ENCODE measurements at places on chromosomes 12 and 14.

DNA sequence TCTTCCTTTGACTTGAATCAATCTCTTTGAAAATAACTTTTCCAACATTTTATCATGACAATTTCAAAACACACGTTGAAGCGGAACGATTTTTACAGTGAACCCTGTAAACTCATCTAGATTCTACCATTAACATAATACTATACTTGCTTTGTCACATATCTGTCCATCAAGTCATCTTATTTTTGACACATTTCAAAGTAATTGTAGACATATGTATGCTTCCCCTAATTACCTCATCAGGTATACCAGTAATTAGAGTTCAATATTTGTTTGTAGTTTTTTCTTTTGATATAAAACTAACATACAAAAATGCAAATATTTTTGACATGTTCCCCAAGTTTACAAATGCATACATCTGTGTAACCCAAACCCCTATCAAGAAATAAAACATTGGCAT is 140.4 kb downstream of the DACT1 start:
- no peak for DNase-seq

- no peak for DNase-seq
These were observed 122.2 kb upstream of the RTL1 start for GRCh38 chr14:101025696-101026095.

DNA sequence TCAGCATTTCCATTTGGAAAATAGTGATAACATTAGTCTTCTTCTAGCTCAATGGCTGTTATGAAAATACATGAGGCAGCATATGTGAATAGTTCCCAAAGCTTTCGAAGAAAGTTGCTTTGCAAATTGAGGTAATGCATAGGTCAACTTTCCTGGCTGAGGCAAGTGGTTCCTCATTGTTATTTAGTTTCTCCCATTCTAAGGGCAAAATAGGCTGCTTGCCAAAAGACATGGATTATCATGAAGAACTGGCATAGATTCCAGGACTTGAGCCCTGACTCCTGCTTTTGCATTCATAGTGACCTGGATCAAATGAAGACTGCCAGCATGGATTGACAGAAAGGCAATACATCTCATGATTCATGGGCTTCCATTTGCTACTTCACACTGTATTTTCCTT is 35.7 kb downstream of the LRFN5 start:
- no peak for DNase-seq

- peak; percentile 66 for DNase-seq
These were observed 24.1 kb downstream of the ANKRD13A start for GRCh38 chr12:110023059-110023980.

DNA sequence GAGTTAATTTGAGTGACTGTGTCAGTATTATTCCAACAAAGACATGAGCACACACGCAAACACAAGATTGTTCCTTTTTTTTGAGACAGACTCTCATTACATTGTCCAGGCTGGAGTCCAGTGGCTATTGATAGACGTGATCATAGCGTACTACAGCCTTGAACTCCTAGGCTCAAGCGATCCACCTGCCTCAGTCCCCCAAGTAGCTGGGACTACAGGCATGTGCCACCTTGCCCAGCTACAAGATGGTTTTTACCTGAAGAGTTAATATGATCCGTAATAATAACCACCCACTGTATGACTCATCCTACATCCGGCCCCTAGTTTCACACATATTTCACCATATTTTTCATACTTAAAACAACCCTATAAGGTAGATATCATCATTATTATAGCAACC is 26.8 kb downstream of the BCAT1 start:
- DNase-seq: no peak

DNA sequence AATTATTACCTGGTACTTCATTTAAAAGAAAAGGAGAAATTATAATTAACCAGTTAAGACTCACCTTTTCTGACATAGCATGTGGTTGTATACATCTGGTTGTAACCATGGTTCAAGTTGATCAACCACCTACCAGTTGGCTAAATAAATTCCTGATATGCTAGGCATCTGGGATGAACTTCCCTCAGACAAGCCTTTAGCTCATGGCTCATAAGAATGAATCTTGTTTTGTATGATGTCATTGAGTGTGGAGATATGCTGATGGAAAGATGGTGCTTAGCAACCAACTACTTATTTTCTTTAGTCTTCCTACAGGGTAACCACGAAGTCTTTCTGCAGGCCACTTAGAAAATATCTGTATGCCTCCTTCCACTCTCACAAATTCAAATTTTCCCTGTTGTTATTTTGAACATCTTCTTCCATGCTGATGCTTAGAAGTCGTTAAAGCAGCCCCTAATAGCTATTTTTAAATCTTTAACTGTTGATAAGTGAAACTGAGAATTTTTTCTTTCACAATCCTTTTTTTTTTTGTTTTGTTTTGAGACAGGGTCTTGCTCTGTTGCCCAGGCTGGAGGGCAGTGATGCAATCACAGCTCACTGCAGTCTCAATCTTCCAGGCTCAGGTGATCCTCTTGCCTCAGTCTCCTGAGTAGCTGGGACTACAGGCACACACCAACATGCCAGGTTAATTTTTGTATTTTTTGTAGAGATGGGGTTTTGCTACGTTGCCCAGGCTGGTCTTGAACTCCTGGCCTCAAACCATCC is 51.9 kb upstream of the PTHLH start:
- DNase-seq: peak; percentile 70

DNA sequence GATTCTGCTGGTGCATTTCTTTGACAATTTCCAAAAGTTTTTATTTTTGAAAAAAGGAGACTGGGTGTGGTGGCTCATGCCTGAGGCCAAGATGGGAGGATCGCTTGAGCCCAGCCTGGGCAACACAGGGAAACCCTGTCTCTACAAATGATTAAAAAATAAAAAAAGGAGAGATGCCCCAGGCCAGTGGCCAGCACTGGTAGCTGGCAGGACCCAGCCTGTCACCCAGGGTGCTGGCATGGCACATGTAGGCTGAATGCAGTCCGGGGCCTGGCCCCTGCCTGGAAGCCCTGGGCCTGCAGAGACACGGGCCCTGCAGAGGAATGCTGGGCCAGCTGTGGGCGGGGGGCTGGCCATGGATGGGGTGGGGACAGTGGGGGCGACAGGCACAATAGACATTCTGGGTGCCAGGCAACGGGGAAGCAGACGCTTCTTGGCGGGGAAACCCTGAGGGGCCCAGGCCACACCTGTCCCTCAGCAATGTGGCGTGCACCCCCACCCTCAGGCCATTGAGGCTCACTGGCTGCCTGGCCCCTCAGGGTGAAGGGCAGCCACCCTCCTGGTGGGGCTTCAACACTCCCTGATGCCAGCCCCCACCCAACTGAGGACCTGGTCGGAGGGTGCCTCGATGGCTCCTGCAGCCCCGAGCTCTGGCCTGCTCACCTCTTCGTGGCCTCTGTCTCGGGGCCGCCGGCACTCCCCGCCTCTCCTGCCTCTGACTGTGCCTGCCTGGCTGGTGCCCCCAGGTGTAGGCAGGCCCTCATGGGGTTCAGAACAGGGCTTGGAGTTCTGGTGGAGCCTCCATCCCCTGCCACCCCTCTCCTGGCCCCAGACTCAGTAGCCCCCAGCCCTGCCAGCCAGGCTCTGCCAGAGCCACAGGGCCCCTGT is 12.1 kb downstream of the TRMT61A start:
- peak; percentile 95 for DNase-seq

DNA sequence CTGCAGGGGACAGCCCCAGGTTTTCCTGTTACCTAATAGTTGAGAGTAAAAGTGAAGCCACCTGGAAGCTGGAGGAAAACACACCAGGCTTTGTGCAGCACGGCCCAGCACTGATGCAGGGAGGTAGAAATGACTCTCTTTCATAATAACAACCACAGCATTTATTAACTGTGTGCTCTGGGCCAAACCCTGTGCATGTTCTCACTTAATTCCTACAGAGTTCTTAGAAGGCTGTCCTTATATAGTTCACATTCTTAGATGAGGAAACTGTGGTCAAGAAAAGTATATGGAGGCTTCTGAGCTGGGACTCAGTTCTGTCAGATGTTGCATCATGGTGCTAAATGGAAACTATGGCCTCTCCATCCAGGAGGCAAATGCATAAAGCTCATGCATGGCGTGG is 100.0 kb downstream of the PAPOLA start:
- no peak for DNase-seq

DNA sequence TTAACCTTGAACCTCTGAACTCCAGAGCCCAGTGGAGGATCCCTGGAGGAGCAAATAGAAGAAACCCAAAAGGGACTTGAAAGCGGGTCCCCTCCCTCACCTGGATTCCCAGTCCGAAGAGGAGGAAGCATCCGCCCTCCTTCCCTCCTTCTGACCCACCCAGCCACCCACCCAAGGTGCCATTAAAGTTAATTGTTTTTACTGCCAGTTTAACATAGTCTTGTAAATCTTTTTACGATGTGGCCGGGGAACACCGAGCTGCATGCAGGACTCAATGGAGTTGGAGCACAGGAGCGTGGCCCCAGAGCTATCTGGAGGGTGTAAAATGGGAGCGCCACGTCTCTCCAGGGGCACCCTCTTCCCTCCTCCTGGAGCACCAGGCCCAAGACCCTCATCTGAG is 49.9 kb upstream of the TBX3 start:
- DNase-seq: no peak

DNA sequence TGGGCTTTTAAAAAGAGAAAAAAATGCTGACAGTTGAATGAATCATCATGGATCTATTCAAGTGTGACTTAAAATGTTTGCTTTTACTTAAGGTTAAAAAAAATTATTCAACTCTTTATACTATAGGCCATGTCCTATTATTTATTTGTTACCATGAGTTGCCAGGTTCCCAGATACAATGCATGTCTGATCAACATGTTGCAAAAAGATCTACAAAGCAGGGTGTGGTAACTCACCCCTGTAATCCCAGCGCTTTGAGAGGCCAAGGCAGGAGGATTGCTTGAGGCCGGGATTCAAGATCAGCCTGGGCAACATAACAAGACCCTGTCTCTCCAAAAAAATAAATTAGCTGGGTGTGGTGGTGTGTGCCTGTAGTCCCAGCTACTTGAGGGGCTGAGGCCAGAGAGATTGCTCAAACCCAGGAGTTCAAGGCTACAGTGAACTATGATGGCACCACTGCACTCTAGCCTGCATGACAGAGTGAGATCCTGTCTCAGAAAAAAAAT is 460.8 kb downstream of the BCAT1 start:
- DNase-seq: no peak

- peak; percentile 72 for DNase-seq
These were observed 1.5 kb downstream of the PLEKHG6 start for GRCh38 chr12:6311822-6312528.

DNA sequence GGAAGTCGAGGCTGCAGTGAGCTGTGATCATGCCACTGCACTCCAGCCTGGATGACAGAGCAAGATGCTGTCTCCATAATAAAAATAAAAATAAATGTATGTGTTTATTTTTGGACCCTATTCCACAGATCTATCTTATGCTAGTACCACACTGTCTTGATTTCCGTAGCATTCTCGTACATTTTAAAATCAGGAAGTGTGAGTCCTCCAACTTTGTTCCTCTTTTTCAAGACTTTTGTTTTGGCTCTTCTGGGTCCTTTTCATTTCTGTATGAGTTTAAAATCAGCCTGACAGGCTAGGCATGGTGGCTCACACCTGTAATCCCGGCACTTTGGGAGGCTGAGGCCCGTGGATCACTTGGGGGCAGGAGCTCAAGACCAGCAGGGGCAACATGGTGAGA is 25.8 kb downstream of the DAO start:
- no peak for DNase-seq

GRCh38 chr14:103112400-103113243 is 10.6 kb upstream of the TNFAIP2 start:
- no peak for DNase-seq

- peak; percentile 45 for DNase-seq
These were observed 409.5 kb downstream of the SLC6A15 start for GRCh38 chr12:84502907-84503787.

DNA sequence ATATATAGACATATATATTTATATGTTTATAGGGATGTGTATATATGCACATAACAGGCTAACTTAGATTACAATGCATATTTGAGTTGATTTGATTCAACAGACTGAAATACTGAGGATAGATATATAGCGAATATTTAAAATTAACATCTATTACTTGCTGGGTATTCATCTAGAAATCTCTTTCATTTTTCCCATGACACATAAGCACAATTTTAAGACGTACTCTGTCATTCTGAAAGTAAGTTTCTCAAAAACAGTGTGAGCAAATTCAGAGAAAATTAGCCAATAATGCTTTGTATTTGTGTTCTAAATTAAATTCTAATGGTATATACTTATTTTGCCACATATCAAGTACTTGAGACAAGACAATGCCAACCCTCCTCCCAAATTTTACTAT is 907.5 kb upstream of the MDGA2 start:
- no peak for DNase-seq

DNA sequence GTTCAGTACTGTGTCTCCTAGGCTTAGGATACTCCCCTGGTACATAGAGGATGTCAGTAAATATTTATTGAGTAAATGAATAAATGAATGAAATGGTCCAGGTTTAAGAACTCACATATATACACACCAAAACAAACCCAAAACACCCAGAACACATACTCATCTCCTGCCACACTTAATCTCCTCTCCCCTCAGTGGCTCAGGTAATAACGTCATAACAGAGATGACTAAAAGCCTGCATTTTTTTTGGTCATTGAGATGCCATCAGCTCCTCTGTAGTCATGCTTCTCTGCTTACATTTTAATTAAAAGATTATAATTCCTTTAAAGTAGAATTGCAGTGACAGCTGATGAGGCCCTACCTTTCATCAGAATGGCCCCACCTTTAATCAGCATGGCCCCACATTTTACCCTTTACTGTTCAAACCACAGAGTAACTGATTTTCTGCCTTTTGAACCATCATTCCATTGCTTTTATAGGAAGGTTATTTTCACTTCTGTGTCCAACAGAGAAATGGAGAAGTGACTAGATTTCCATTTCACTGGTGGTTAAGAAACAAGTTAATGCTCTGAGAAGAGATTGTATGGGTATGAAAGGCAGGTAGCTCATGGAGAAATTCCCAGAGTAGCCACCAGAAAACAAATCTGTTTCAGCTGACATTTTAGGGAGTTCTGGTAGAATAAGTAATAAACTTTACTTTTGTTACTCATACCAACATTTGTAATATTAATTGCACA is 193.4 kb upstream of the ATP2B1 start:
- no peak for DNase-seq

DNA sequence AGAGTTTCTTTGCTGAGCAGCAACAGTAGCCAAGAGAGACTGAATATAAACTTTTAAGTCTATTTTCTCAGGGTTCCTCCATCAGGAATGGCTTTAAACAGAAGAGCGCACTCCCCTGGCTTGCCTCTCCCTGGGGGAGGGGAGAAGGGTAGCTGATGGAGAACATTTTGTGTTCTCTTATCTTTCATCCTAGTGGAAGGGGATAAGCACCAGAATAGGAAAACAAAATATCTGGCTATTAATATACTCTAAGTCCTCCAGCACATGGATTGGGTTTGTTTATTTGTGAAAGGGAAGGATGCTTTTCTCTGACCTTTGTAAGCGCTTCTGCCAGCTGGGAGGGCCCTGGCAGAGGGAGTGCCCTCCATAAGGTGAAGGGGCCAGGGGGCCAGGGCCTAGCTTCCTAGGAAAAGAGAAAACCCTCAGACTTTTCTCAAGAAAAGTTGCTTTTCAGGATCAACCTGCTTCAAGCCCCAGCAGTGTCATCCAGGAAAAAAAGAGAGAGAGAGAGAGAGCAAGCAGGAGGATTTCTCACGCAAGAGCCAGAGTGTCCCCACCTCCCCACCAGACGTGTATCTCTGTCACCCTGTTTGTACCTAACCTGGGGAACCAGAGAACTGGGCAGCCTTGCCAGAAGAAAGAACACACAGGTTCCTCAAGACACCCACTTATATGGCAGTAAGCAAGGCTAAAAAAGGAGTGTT is 34.3 kb upstream of the ATP2A2 start:
- no peak for DNase-seq

- DNase-seq: peak; percentile 50
These were observed 145.1 kb upstream of the GRIP1 start for GRCh38 chr12:66823857-66824570.

All from osteoblast (primary cell).